ENCODE measurements at places on chromosomes 7 and 10.

- DNase-seq: no peak
Observed at GRCh38 chr7:103132995-103133688, 15.8 kb downstream of the NAPEPLD start.

DNA sequence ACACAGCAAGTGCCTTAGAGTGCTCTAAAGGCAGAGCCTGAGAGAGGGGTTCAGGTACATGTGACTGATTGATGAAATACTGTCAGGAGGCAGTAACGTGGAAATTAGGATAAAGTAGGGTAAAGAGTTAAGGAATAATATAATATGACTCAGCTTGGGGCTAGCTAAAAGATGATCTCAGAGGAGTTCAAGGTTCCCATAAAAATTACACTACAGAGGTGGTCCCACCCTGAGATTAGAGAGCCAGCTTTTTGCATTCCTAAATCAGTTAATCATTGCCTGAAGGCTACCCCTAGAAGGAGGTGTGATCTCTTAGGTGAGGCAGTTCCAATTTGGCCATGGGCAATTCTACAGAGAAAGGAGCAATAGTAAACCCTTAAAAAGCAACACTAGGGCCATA lies 5.8 kb downstream of the LIPJ start:
- no peak for DNase-seq

- DNase-seq: no peak
Observed at GRCh38 chr7:86930554-86931307, 128.7 kb downstream of the ELAPOR2 start.

DNA sequence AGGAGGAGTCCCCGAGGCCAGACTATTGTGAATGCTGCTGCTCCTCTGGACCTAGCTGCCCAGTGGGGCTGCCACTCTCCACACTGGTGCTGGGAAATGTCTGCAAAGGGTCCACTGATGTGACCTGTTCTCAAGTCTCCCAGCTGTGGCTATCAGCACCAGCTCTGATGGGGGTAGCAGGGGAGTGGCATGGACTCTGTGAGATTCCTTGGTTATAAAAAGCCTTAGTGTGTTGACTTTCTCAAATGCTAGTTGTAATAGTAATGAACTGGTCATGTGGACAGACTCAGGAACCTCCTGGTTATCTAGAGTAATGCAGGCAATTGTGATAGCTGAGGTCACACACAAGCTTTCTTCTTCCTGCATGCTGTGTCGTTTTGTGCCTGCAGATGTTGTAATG lies 34.1 kb upstream of the ARMC3 start:
- DNase-seq: no peak

Measured in RCC 7860 (cell line).